ENCODE measurements at places on chromosomes 1 and 21.

- no peak for DNase-seq
These were observed 25.2 kb downstream of the S1PR1 start for GRCh38 chr1:101262060-101262459.

- DNase-seq, result peak; percentile 3
These were observed 13.3 kb upstream of the ATF3 start for GRCh38 chr1:212595229-212595628.

DNA sequence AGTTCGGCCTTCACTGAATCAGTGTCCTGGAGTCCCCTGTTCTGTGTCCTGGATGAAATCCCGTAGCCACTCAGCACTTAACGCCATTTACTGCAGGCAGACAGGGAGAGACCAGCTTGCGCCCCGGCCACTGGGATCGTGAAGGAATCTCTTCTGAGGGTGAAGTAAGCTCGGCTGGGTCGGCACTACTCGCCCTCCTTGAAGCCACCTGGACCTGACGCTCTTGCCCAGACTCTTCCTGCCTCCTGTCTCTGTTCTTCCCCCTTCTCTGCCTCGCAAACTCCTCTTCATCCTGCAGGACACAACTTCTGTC lies 99.9 kb upstream of the ZBTB40 start:
- DNase-seq, result no peak

DNA sequence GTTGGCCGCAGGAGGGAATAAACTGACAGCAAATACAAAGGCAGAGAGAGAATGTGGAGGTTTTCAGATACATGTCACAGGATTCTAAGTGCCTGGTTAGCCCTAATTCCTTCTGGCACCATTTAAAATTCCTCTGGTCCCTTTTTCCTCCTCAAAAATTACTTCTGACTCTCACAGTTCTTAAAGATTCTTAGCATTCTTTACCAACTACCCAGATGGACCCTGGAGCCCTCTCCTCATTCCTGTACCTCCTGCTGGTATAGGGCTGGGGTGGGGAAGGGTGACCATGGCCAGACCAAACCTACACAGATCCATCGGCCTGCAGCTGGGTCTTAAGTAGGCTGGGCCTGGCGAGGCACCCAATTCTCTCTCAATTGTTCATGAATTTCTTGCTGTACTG lies 7.2 kb downstream of the MKNK1 start:
- no peak for DNase-seq

All from HEK293T (cell line).